Regular cardiac myocyte (primary cell): ENCODE measurements at places on chromosomes 5 and 9. TPM values are rescaled to one million over a fixed set of nuclear protein-coding genes. Genes with fewer than 3 reads are reported as not detected.

Gene MARCOL
- not detected in 2 replicates for total RNA-seq

Gene DND1
- 0.28 TPM in 1 of 2 replicates, not detected in the other for total RNA-seq

Gene ZNF474
- 0.28 TPM in 1 of 2 replicates, not detected in the other for total RNA-seq

Gene PRRX2
- total RNA-seq, result 3.9 and 4.6 TPM in 2 replicates

Gene SPATA31E1
- total RNA-seq, result not detected in 2 replicates

Gene CDC25C
- 1.1 and 9.0 TPM in 2 replicates for total RNA-seq

Gene CCL27
- not detected in 2 replicates for total RNA-seq

Gene SAXO1
- under 0.01 TPM in 1 of 2 replicates, not detected in the other for total RNA-seq

Gene POU4F3
- total RNA-seq, result under 0.01 TPM in 2 replicates
